Lower lobe of right lung (tissue), 2 donors: ENCODE measurements at places on chromosomes 6 and 20. TPM values are rescaled to one million over a fixed set of nuclear protein-coding genes. Genes with fewer than 3 reads are reported as not detected.

DNA sequence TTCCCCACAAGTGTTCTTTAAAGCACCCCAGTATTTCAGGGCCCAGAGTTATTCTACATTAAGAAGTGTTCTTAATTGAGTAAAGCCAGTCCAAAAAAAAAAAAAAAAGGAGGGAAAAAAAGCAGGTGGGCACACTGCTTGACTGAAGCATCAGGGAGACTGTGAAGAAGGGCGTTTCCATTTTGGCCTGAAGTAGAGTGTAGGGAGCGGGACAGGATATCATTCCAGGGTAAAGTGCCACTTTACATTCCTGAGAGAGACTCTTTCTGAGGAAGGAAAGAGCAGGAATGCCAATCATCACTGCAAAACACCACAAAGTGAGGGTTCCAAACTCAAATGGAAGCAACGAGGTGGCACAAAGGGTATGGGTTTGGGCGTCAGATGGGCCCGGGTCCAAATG lies 54.1 kb upstream of the BEND6 start:
- H3K36me3 ChIP-seq, result no peaks in the 10 kb centered on the region
- peaks cover 7% of the 10 kb centered on the region for H3K4me1 ChIP-seq
- H3K27me3 ChIP-seq, result no peaks in the 10 kb centered on the region
- H3K27ac ChIP-seq, result no peak overlapping the region
- no peak for DNase-seq

- H3K4me1 ChIP-seq, result no peaks in the 10 kb centered on the region
- no peak for DNase-seq
- H3K36me3 ChIP-seq, result no peaks in the 10 kb centered on the region
- no peak overlapping the region for H3K27ac ChIP-seq
- H3K27me3 ChIP-seq, result peaks cover 10% of the 10 kb centered on the region
- no peak overlapping the region for H3K4me3 ChIP-seq
These were observed 249.3 kb downstream of the SMOC2 start for GRCh38 chr6:168690271-168690670.

DNA sequence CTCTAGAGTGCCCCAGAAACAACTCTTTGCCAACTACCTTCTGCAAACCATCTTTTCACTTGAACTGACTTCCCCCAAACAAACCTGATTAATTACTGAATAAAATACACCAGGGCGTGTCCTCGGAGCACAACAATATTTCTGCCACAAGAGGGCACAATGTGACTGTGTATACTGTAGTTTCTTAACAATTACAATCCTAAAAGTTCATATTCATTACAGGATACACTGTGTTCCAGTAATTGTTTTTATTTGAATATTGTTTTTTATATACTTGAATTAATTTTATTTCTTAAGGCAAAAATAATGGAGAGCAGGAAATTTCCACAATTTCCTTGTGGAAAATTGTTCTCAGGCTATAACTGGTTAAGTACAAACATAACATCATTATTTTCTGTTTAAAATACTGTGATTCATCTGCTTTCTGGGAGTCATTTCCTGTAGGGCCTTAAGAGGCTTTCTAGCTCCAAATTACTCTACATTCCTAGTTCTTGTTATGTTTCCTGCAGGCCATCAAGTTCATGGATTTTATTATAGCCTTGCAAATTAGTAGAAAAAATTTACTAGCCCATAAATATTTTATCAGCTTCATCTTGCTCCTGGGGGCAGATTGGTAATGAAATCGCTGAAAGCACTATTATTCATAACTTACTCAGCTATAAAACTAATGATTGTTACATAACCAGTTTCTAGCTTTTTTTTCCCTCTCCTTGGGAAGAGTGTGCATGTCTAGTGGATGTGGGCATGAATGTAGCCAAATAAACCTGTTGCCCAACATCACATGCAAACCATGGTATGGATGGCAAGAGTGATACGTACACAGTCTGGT lies 51.9 kb upstream of the SLC22A16 start:
- H3K36me3 ChIP-seq, result no peaks in the 10 kb centered on the region
- peaks cover 6% of the 10 kb centered on the region for H3K4me1 ChIP-seq
- H3K27ac ChIP-seq, result no peak overlapping the region
- no peaks in the 10 kb centered on the region for H3K27me3 ChIP-seq

- H3K36me3 ChIP-seq, result no peaks in the 10 kb centered on the region
- DNase-seq, result no peak
- peaks cover 7% of the 10 kb centered on the region for H3K4me1 ChIP-seq
- no peak overlapping the region for H3K27ac ChIP-seq
These were observed 168.1 kb downstream of the NFATC2 start for GRCh38 chr20:51374456-51374830.

Gene RPN2
- total RNA-seq, result 160 TPM

Gene CAP2
- 4.7 TPM for total RNA-seq
